A673 (cell line): ENCODE measurements at places on chromosomes 11 and 22. TPM values are rescaled to one million over a fixed set of nuclear protein-coding genes. Genes with fewer than 3 reads are reported as not detected.

The DKK3 gene
- 0.77 and 2.3 TPM in 2 replicates for total RNA-seq

The ZNF280B gene
- 7.7 and 7.8 TPM in 2 replicates for total RNA-seq

The IGF2 gene
- 0.17 and 0.20 TPM in 2 replicates for total RNA-seq

The P2RY2 gene
- not detected in 2 replicates for total RNA-seq

The MGAT3 gene
- total RNA-seq = 2.7 and 5.8 TPM in 2 replicates

The CDKN1C gene
- total RNA-seq = 2.9 and 3.5 TPM in 2 replicates

The PCNX3 gene
- 63.4 and 68.0 TPM in 2 replicates for total RNA-seq

The CXCR5 gene
- not detected in 2 replicates for total RNA-seq

The MYOD1 gene
- not detected in 2 replicates for total RNA-seq

The KCNJ4 gene
- total RNA-seq = 1.0 and 1.4 TPM in 2 replicates

The OR8D1 gene
- total RNA-seq = 0.41 and 0.52 TPM in 2 replicates

The ISX gene
- total RNA-seq = not detected in 2 replicates

The NLRP10 gene
- not detected in 2 replicates for total RNA-seq

The IL17REL gene
- not detected in 2 replicates for total RNA-seq

The MRGPRX4 gene
- not detected in 2 replicates for total RNA-seq

The TTLL8 gene
- total RNA-seq = not detected in 2 replicates

The ADORA2A gene
- total RNA-seq = 9.6 and 10.9 TPM in 2 replicates

The P2RX6 gene
- total RNA-seq = 0.39 and 0.43 TPM in 2 replicates

The MMP7 gene
- total RNA-seq = 0.34 TPM in 1 of 2 replicates, not detected in the other

The VSIG10L2 gene
- total RNA-seq = not detected in 2 replicates

The OR4A16 gene
- total RNA-seq = 1.7 and 3.0 TPM in 2 replicates

The PPARA gene
- total RNA-seq = 2.0 and 4.0 TPM in 2 replicates

The MED17 gene
- 63.4 and 67.9 TPM in 2 replicates for total RNA-seq

The RFPL1 gene
- total RNA-seq = not detected in 2 replicates

The DNAJB7 gene
- total RNA-seq = not detected in 2 replicates

The MMP12 gene
- total RNA-seq = 0.19 TPM in 1 of 2 replicates, not detected in the other
